ENCODE measurements at places on chromosomes 2 and 18. TPM values are rescaled to one million over a fixed set of nuclear protein-coding genes. Genes with fewer than 3 reads are reported as not detected.

DNA sequence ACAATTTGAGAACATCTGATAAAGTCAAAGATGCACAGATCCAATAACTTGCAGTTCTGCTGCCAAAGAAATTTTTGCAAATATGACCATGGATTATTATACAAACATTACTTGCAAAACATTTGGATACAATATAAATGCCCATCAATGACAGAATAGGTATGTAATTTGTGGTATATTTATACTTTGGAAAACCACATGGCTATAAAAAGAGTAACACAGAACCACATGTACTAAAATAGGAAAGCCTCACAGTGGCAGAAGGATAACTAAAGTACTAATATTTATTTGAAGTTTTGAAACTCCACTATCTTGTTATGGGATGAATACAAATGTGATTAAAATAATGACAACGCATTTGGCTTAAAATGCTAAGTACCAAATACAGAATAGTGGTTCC is 51.8 kb upstream of the DNAJC10 start:
- DNase-seq, result no peak

DNA sequence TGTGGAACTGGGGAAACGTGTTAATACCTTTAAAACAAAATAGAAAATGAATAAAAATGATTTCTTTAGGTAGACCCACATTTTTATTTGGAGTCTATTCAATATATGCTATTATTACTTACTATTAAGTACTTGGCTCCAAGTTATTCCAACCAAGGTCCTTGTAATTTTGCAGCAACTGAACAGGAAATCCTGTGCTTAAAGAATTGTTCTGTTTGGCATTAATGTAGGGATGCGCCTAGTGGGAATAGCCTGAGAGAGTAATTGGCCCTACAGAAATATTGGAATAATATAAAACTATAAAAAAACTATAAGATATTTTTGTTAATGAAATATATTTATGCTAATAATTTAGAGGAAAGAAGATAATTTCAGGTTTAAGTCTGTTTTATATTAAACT is 22.9 kb upstream of the ZSWIM2 start:
- no peak for DNase-seq

Gene CCDC141
- 0.58 TPM for total RNA-seq

Gene SLC66A3
- total RNA-seq, result 6.7 TPM

All from activated T-cell treated with anti-CD3 and anti-CD28 coated beads, Interleukin-2, amount 50 U/mL, for 4 hours (primary cell).